ENCODE measurements at places on chromosomes 11 and 22.
A peak's percentile ranks its signal among the peaks of the same experiment; 100 is the strongest.

GRCh38 chr11:35641171-35641897, 21.2 kb upstream of the TRIM44 start:
- no peak for DNase-seq

DNA sequence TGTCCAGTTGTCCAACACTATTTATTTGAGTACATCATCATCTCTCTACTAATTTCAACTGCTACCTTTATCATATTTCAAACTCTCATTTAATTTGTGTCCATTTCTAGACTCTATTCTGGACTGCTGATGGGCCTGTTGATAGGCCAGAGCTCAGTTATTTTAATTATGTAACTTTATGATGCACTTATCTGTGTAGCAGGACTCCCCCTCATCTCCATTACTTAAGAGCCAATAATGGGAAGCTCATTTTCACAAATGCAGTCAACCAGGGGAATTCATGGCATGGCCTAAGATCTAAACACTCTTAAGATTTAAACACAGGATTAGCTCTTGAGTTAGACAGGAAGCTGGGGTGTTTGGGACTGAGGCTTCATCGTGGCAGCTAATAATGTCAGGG, 21.4 kb downstream of the KCNQ1OT1 start:
- no peak for DNase-seq

GRCh38 chr22:29801153-29801552, 34.0 kb downstream of the UQCR10 start:
- DNase-seq, result no peak

DNA sequence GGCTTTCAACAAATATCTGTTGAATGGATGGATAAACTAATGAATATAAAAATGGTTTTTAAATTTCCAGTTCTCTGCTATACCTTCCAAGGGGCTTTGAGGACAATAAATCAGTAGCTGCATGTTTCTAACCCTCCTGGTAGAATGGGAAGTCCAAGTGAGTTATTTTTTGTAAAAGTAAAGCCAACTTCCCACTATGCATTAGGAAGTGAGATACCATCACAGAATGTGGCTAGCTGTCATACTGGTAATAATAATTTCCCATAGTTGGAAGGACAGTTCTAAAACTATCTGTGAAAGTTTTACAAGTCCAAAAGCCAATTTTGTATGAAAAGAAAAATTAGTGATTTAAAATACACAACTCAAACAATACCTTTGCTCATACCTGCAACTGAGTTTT, 50.0 kb downstream of the TMEM123 start:
- no peak for DNase-seq

DNA sequence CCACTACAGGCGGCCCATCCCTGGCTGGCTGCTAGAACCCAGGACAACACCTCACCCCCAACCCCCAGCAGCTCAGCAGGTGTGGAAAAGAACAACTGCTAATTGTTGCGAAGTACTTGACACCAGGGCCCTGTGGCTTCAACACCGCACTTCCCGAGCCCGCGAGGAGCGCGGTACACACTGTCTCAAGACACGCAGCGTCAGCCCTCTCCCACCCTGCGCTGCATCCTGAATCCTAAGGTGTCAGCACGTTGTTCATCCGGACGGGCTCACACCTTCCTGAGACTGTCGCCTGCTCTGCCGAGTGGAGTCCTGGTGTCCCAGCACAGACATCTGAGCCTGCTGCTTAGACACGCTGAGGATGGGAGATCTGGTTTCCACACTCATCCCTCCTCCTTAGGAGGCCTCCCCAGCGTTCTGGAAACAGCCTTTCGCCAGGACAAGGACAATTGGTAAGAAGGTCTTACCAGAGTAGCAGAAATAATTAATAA, 1336.2 kb downstream of the BRD1 start:
- no peak for DNase-seq

DNA sequence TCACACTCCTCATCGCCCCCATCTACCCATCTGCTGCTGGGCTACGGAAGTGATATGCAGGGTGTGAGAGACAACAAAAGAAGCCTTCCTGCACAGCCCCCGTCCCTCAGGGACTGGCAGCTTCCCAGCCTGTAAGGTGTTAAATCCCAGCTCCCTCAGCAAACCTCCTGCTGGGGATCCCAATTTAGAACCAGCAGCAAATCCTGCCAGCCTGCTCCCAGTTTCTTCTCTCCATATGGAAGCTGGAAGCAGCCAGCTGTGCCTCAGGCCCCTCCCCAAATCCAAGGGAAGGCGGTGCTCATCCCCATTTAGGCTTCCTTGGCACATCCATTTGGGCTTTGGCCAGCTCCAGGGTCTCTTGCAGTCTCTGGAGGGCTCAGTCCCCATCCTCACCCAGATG, 47.5 kb downstream of the PAMR1 start:
- no peak for DNase-seq

GRCh38 chr11:65593518-65594414, 1.8 kb downstream of the KCNK7 start:
- DNase-seq, result peak; percentile 77

DNA sequence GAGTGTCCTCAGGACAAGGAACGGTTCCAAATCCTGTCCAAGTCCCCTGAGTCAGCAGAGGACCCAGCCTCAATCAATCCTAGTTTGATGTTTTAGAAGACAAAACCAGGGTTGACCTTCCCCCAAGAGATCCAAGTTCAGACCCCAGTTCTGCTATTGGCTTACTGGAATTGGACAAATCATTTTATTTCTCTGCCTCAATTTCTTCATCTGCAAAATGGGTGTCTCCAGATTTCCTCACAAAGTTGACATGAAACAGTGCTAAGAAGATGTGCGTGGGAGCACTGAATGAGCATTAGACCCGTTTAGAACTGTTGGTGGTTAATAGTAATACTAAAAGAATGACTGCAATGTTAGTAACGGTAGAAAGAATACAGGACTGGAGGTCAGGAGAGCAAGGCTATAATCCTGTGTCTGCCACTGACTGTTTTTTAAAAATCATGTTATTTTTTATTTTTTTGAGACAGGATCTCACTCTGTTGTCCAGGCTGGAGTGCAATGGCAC, 32.8 kb upstream of the SCUBE1 start:
- DNase-seq, result no peak

- DNase-seq, result no peak
Observed at GRCh38 chr11:34006876-34007275, 44.7 kb upstream of the CAPRIN1 start.

DNA sequence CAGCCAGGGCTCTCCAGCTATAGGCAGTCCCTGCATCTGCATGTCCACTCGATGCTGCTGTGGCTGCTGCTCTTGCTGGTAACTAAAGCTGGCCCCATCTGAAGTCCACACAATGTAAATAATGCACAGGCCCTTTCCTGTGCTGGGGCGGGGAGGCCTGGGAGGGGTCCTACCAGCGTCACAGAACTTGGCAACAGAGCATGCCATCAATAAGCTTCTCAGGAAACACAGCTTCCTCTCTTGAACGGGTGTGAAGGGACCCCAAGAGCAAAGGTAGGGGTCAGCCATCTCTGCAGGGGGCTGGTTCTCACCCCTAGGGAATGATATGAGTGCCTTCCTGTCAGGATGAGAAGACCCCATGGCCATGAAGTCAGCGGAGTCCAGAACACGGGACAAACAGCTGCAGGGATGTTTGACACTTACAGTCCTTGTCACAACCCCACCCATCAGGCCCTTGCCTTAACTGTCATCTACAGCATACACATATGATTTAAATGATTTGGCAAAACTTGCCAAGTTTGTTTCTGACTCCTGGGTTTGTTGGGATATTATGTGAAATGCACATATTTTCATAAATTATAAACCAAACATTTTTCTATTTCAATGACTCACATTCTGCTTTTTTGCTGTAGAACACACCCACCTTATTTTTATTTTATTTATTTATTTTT, 39.1 kb upstream of the LYVE1 start:
- no peak for DNase-seq

DNA sequence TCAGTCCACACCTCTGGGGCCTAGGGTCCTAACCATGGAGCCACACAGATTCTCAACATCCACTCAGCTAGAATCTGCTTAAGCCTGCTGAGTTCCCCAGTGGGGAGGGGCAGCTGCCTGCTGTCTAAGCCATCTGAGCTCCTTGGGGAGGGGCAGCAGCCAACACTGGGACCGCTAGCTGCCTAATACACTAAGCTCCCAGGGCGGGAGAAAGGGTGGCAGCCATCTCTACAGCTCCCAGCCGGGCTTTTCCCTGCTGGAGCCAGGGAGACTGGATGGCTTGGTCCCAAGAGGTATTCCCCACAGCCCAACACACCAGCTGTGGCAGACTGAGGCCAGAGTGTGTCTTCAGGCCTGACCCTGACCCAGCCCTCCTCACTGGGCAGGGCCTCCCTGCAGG, 217.3 kb upstream of the TMEM45B start:
- DNase-seq, result no peak

DNA sequence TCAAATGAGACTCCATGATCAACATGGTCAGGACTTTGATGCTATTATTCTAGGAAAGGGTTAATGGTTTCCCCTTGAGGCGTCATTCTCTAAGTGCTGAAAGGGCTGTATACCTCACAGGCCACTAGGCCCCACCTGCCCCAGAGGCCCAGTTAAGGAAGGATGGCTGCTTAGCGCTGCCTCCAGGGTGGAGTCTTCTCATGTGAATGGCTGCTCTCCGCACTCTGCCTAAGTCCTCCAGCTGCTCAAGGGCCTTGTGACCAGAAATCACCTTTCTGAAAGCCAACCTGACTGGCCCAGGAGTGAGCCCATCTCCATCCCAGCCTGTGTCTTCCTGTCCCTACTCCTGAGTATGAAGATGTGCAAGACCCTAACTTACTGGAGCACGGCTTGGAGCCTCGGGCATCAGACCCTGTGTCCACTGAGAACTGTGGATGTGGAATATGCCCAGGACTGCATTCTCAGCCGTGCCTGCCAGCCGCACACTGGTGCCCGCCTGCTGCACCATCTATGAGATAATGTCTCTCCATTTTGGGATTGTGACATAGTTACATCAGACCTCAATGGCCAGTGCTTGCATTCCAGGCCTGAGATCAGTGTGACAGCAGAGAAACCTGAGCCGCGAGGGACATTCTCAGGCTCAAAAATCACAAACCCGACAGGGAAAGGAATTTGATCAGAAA, 51.0 kb downstream of the SNX19 start:
- no peak for DNase-seq

- no peak for DNase-seq
Observed at GRCh38 chr11:128400382-128401203, 186.8 kb downstream of the ETS1 start.

GRCh38 chr11:1008001-1008802, 28.3 kb downstream of the MUC6 start:
- no peak for DNase-seq

DNA sequence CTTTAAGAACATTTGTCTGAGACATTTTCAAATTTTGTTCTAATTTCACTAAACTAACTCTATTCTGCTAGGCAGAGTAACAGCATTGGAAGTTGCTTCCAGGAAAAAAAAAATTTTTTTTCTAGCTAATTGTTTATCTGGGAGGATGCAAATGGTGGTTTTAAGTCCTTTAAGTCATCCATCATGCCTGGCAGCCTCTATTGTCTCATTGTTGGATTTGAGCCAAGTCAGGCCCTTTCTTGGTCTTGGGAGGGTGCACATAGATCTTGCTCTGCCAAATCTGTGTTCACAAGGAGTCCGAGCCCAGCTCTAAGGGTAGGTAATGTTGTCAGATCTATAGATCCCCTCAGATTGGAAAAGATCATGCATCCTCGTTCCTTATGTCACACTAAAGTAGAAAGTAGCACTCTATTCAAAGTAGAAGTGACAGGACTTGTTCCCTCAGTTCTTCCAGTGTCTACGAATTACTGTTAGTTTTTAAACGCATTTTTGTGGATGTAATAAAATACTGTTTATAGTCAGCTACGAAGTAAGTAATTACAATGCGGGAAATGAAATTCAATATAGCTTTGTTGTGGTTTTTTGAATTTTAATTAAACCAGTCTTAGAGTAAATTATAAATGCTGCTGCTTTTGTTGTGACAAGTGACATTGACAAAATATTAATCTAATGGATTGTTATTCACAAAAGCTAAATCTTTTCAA, 166.0 kb upstream of the RASSF10 start:
- no peak for DNase-seq

DNA sequence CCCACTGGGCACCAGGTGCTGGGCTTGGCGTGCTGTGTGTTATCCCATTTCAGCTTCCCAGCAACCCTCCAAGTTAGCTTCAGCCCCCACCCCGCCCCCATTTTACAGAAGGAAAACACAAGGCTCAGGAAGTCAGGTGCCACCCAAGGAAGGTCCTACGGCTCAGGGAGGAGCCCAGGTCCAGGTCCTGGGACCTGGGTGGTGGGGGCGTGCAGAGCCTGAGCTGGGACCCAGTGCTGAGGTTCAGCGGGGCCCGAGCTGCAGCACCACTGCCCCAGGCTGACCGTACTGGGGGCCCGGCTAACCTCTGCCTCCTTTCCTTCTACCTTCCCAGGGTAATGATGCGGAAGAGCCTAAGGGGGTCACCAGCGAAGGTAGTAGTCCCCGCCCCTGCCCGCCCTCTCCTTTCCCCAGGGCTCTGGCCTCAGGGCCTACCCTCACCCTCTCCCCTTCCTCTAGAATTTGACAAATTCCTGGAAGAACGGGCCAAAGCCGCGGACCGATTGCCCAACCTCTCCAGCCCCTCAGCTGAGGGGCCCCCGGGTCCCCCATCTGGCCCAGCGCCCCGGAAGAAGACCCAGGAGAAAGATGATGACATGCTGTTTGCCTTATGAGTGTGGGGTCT, 34.2 kb upstream of the HMOX1 start:
- DNase-seq, result no peak

- no peak for DNase-seq
Observed at GRCh38 chr11:37391615-37392014, 793.6 kb upstream of the RAG2 start.

DNA sequence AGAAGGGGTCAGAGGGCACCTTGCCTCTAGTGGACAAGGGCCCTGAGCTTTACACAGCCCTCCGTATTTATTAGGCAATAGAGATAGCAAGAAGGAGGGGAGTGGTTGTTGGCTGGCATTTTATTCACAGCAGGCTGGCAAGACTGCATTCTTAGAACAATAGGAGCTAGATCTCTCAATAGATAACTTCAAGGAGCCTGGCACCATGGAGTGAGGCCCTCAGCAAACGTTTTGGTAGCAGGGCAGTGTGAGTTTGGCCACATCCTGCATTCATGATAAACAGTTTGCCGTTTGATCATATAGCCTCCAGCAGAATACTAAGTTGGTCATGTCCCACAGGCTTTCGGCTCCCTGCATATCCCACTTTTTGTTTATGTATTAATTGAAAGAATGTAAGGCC, 31.6 kb downstream of the OR10A6 start:
- no peak for DNase-seq

- no peak for DNase-seq
Observed at GRCh38 chr11:95338430-95338991, 107.5 kb upstream of the SESN3 start.

GRCh38 chr11:30992513-30992849, 377.1 kb downstream of the DCDC1 start:
- no peak for DNase-seq

GRCh38 chr11:111101881-111102280, 143.6 kb upstream of the POU2AF2 start:
- no peak for DNase-seq

DNA sequence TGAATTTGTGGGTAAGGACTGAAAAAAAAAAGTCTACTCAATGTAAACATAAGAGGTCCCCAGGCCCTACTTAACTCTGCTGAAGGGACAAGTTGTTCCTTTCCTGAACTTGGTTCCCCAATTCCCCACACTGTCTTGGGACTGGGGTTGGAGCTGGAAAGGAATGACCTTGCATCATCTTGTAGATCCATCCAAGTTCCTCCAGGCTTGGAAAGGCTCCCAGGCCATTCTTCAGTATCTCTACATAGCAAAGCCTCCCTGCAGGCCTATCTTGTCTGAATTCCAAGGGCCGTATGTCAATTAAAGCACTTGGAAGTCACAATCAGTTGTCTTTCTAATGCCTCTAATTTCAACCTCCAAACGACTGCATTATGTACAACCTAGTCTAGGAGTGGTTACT, 361.2 kb downstream of the TMEM135 start:
- DNase-seq, result no peak
